ENCODE measurements at places on chromosomes 5 and 9.

- DNase-seq = no peak
Measured at GRCh38 chr5:68288707-68289134, 73.2 kb downstream of the PIK3R1 start.

- no peak for DNase-seq
Measured at GRCh38 chr9:18707489-18708205, 233.7 kb downstream of the ADAMTSL1 start.

DNA sequence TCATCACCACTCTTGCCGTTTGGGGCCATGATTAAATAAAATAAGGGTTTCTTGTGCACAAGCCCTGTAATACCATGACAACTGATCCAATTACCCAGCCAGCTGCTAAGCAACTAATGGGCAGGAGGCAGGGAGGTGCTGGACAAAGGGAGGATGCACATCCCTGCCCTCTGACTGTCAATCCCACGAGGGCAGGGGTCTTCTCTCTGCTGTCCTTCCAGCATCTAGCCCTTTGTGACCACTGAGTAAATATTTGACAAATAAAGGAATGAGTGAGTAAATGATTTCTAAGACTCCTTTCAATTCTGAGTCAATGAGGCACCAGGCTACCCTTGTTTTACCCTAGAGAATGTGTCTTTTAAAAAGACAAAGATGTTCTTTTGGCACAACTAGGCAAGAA, 247.1 kb downstream of the SYK start:
- DNase-seq = no peak

- DNase-seq = no peak
Measured at GRCh38 chr5:144028058-144028457, 142.4 kb downstream of the YIPF5 start.

- DNase-seq = no peak
Measured at GRCh38 chr9:130626249-130626996, 38.0 kb upstream of the PRDM12 start.

GRCh38 chr9:6024035-6024554, 8.7 kb upstream of the RANBP6 start:
- DNase-seq = peak; percentile 32

DNA sequence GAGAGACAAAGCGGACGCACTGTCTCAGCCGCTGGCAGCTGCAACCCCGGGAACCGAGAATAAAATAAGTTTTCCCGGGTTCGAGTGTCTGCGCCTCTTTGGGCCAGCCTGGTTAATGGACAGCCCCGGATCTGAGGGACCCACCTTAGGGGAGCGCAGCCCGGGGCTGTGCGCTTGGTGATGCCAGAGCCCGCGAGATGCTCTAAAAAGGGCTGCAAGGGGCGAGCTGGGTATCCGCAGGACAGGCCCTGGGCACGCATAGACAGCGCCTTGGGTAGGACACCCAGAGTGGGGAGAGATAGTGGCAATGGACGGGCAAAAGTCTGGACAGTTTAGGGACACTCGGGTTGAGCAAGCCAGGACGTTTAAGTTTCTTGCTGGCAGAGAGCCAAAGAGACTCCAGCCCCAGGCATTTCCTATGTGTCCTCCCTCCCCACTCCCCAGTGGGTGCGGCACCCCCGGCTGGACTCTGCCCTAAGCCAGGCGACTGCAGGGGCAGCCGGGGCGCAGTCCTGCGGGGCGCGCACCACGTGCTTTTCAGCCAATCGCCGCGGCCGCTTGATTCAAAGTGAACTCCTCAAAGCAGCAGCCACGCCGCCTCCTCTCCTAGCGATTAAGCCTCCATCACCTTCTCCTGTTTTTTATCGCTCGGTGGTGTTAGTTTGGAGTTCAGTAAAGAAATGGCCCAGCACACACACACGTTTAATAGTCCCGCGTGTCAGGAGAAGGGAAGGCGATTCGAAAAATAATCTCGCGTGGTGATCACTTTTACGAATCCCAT, 616 bp upstream of the ENC1 start:
- peak; percentile 69 for DNase-seq

DNA sequence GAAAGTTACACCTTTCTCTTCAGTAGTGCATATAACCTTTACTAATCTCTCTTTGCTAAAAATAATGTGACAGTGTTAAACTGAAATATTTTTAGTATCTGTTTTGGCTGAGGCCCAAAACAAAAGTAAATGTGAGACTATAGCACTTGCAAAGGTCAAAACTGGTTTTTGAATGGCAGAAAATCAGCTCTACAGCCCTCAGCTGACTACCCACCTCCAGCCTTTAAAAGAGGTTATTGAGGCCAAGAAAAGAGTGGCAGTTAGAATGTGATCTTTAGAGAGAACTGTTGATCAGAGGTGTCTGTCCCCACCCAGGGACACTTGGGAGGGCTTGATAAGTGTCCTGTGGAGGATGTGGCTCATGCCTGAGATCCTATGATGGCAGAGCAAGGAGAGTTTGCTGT, 30.9 kb downstream of the PRKACG start:
- DNase-seq = no peak

DNA sequence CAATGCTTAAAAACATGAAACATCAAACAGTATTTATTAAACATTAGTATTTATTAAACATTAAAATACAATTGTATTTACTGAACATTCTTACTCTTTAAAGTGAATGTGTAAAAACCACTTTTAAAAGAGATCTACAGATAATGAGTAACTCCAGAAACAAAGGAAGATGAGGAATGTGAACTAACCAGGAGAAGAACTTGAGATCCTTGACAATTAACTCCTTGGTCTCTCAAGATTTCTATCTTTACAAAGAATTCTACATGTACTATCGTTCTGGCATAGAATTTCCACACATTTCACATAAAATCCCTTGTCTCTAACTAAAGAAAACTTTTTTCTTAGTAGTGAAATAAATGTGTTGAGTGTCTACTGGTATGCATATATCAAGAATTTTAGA, 28.7 kb upstream of the IFNE start:
- DNase-seq = no peak

GRCh38 chr9:77511525-77511924, 136.6 kb downstream of the GNA14 start:
- no peak for DNase-seq

GRCh38 chr5:130397132-130397531, 492.9 kb downstream of the CHSY3 start:
- DNase-seq = no peak

DNA sequence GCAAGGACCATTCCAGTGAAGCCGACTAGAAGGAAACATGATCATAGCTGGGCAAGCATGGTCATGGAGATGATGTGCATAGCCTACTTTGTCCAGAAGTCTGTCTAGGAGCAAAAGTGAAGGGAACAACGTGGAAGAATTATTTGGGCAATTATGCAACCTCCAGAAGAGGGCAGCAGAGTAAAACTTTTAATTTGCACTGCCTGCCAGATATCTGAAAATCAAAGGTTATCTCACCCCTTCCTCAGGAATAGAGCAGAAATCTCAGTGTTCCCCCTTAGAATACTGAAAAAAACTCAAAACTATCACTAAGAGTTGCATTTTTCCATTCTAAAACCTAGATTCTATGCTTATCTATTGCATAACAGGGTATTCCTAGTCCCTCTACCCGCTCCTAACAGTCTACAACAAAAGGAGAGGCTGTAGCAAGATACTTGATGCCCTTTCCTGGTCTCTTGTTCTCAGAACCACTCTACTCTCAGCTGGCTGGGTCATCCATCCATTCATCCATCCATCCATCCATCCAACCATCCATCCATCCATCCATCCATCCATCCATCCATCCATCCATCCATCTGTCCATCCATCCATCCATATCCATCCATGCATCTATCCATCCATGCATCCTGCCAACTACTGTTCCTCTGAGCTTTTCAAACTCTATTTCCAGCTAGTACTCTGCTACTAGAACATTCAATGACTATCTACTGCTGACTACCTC, 8.4 kb upstream of the SETD9 start:
- DNase-seq = peak; percentile 15

DNA sequence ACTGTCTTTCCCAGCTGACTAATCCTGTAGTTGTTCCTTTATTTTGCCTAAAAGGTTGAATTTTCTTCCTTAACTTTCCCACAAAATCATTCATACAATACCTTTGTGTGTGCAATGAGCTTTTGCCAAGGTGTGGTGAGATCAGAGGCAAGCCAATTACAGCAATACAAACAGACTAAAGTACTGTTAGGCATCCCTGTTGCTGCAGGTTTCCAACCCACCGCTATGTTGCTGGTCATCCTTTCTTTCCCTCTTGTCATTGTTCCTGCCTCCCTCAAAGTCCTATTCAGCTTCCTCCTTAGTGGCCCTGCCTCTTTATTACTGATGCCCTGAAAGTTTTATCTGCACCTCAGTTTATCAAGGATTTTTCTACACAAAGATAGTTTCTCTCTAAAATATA, 22.1 kb downstream of the ITGA2 start:
- DNase-seq = no peak

DNA sequence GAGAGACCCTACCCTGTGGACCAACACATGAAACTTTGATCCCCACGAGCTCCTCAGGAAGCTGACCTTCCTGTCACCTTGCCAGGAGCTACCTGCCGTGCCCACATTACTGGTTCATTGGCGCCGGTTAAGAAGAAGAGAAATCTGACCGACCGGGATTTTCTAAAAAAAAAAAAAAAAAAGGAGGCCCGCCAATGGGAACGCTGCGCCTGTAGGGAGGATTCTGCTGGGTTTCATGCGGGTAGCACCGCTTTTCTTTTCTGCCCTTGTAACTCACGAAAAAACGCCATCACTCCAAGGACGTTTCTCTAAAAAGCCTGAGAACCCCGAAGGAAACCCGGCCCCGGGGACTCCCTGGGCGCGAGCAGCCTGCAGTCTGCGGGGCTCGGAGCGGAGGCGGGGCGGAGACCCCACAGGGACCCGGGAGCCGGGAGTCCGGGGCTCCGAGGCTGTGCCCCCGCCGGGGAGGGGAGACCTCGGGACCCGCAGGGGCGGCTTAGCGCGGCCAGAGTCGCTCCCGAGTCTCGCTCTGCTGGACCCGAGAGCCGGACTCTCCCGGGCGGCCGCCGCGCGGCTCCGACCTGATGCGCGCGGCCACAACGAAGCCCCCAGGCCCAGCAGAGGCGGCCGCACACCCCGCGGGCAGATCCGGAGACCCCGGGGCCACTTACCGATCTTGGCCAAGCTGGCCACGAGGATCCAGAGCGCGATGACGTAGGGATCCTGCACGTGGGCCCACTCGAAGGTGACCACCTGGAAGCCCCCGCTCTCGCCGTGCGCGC, 617 bp downstream of the SLC9A3 start:
- DNase-seq = no peak

DNA sequence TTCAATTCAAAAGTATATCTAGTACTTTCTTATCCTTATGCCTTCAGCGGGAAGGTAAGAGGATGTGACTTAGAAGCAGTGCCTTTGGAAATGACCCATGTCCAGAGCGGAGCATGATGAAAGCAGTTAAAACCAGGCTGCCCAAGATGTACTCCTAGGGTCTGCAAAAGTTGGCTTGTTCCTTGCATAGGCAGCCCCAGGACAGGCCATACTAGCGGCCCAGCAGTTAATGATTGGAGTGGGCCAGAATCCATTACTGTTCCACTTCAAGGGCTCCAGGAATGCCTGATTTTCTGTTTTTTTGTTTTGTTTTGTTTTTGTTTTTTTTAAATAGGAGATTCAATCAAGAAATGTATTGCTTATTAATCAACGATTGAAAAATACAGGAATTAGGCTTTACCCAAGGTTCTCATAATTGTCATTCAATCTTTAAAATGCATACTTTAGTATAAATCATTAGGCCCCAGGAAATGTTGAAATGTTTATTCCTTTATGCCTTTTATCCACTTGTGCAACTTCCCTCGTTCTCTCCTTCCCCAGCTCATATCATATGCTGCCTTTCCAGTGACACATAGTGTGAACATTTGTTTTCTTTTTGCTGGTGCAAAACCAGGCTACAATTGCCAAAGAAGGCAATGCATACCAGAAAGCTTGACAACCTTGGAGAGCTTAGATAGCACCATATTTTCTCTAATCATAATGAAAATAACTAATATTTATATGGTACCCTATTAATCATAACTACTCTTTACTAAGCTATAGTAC, 190.8 kb downstream of the ARHGEF28 start:
- DNase-seq = no peak

DNA sequence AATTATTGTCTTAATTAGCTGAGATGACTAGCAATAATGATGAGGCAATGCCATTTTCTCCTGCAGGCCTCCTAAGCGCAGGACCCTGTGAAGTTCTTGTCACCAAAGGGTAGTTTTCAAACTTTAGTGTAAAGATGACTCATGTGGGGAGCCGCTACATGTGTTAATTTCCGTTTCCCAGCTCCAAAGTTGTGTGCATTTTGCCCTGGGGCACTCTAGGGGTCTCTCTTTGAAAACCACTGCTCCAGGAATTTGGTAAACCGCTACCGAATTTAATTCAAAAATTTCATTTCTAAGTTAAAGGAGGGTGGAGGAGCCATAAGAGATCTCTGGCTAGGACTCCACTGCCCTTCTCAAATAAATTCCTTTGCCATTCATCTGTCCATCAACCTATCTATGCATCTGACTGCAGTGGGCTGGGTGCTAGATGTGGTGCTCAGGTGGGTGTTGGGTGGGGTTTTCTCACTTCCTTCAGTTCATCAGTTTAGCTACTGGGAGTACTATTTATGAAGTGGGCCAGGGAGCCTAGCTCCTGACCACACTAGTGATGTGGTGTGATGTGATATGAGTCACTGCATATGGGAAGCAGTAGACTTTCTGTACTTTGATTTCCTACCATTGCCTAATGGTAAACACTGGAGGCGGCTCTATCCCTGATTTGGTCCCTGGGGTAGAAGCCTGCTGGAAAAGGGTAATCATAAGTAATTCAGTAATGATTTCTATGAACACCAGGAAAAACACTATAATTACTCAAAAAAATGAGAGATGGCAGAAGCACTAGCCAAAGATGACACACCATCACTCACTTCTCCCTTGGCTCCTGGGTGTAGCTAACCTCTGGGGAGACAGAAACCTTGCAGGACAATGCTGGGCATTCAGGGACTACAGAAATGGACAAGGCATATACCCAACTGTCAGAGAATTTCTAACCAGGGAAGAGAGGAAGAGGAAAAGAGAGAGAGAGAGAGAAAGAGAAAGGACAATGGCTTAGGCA, 4.0 kb upstream of the ZSWIM6 start:
- peak; percentile 25 for DNase-seq

- DNase-seq = no peak
Measured at GRCh38 chr5:142537938-142538337, 148.0 kb downstream of the FGF1 start.
